ENCODE measurements at places on chromosomes 7 and 10. TPM values are rescaled to one million over a fixed set of nuclear protein-coding genes. Genes with fewer than 3 reads are reported as not detected.

DNA sequence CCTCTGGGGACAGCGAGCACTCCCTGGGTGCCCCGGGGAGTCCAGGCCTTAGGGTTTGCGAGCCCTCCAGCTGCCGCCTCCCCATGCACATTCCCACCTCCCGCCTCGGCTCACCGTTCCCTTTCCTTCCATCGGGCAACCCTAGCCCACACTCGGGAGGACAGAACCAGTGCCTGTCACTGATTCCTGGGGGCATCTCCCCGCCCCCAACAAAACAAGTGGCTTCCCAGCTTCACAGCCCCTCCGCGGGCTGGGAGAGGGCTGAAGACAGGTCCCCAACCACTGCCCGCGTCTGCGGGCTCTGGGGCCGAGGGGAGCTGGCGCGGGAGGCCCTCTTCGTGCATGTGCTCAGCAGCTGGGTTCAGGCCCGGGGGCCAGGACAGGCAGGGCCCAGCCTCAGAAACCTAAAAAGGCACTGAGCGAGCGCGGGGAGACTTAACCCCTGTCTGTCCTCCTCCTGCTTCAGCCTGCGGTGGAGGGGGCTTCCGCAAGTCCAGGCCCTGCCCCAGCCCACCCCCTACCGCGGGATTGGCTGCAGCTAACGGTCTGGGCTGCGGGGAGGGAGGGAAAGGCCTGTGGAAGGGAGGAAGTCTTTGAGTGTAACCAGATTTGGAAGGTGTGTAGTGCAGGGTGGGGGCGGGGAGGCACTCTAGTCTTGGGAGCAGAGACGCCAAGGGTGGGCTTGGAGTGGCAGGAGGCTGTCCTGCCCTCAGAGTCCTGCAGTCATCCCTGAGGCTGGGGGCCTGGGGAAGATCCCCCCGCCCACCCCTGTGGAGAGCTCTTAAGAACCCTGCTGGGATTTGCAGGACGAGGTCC is 1.2 kb downstream of the FLNC start:
- no peak for DNase-seq

DNA sequence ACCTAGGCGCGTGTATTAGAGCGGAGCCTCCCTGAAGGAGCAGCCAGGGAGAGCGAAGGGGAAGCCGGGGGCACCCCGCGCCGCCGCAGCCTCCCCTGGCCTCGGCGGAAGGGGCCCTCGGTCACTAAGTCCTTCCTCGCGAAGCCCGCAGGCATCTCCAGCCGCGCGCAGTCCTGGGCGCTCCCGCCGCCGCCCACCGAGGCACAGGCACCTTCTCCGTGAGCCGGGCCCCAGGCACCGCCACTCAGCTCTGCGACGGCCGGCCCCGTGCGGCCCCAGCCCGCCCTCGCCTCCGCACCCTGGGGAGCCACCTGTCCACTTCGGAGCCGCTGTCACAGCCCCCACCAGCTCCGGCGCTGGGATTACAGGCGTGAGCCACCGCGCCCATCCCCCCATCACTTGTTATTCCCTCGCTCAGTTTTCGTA is 80.8 kb downstream of the ZNF467 start:
- DNase-seq, result no peak

Gene NME8
- 1.5 TPM for total RNA-seq

Gene SUN3
- 0.22 TPM for total RNA-seq
